DND-41 (cell line): ENCODE measurements at places on chromosomes 7 and 10.

GRCh38 chr10:87585565-87586514 is 73.8 kb upstream of the PAPSS2 start:
- DNase-seq, result no peak

- DNase-seq, result no peak
Observed at GRCh38 chr7:121039510-121039822, 51.0 kb downstream of the CPED1 start.

DNA sequence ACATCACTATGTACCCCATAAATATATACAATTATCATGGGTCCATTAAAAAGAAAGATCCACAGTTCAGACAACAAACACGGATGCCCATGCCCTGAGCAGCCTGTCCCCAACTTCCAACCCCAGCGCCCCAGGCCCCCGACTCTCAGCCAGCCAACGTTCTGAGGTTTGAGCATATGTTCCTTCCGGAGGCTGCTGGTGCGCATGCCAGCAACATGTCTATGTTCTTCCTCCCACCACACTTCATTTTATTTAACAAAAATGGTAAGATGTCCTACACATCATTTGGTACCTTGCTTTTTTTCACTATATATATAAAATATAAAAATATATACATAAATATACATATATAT is 250.9 kb downstream of the MAD1L1 start:
- DNase-seq, result no peak

GRCh38 chr7:48041653-48041970 is 6.3 kb downstream of the C7orf57 start:
- no peak for DNase-seq
